ENCODE measurements at places on chromosomes 6 and 20.

DNA sequence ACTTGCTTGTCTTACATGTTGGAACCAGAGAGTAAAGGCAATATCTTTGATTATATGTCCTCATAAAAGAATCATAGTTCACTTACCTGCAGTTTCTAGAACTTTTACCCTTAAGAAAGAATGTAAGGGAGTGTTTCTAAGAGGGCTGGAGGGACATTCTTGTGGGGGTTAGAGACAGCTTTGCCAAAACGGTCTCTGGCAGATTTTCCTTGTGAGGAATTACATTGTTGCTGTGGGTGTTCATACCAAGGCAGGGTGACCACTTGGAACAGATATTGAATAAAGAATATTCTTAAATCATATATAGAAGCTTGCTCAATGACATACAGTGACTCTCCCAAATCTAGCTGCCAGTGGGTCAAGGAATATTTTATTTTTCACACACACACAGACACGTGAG lies 517.6 kb upstream of the SOX4 start:
- DNase-seq: no peak

- DNase-seq: no peak
Measured at GRCh38 chr6:39451831-39452230, 129.3 kb upstream of the KCNK16 start.

DNA sequence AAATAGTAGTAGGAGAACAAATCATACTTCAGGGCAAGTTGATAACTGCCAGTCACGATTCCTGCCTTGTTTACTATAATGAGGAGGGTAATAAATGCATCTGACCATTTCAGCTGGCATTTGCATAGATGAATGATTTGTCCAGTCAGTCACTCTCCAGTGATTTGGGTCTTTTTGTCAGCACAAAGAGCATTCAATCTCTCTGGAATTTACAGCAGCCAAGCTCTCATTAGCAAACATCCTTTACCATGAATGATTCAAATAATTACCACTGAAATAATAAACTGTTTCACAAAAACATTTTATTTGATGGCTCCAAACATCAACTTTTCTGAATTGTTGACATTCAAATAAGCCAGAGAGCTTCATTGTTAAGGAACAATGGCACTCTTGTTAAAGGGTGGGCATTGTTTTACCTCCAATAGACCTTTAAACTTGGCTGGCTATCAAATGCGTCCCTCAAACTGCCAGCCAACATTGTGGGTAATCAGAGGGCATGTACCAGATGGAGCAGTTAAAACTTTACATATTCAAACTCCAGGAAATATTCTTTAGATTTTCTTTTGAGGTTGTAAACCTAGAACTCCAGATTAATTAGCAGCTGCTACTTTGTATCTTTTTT lies 30.0 kb upstream of the FBXL4 start:
- DNase-seq: no peak

DNA sequence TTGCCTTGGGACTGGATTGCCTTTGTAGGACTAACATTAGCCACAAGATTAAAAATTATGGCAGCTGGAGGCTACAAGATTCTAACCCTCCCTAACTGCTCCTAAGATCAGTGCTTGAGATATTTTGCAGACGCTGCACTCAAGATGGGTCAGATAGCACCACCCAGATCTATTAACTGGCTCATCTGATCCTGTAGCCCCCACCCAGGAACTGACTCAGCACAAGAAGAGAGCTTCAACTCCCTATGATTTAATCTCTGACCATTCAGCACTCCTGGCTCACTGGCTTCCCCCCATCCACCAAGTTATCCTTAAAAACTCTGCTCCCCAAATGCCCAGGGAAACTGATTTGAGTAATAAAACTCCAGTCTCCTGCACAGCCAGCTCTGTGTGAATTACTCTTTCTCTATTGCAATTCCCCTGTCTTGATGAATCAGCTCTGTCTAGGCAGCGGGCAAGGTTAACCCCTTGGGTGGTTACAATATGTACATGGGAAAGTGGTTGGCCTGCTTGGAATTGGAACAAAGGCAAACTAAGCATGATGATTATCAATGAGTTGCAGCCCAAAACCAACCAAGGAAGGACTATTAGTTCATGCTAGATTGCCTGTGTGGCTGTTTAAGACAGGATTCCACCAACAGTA lies 111.3 kb downstream of the OR2B2 start:
- DNase-seq: no peak

DNA sequence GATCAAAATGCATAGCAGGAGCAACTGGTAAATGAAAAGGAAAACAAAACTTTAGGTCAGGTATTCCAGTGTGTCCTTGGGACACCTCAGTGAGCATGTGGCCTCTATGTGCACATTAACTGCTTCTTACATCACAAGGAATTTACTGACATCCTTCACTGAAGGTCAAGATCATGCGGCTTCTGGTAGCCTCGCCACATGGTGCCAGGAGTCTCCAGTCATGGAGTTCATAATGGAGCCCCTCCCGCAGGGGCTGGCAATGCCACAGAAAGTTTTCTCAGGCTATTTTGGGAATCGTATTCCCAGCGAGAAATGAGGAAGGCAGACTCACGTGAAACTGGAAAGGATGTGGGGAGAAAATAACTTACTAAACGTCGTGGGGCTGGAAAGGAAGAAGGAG lies 19.7 kb upstream of the SLC22A3 start:
- DNase-seq: no peak

GRCh38 chr6:27547157-27548075 lies 74.5 kb upstream of the ZNF184 start:
- DNase-seq: no peak

GRCh38 chr6:55388211-55388610 lies 60.9 kb downstream of the GFRAL start:
- no peak for DNase-seq

DNA sequence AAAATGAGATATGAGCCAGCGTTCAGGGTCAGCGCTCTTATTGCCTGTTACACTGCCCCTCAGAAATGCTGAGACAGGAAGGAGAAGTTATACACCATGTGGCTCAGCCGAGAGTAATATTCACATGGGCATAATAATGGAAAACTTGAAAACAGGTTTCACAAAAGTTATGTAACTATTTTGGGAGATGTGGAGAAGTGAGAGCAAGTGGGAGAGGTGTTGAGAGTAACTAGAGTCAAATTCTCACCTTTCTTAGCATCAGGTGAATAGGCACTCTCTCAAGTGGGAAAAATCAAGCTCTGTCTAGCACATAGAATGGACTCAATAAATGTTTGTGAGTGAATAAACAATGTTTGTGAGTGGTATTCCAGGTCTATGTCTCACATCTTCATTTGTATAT lies 94.5 kb downstream of the TBX18 start:
- DNase-seq: no peak

- DNase-seq: no peak
Measured at GRCh38 chr20:3782597-3782996, 1.3 kb upstream of the SPEF1 start.

GRCh38 chr6:165969184-165969583 lies 198.5 kb downstream of the TBXT start:
- no peak for DNase-seq

DNA sequence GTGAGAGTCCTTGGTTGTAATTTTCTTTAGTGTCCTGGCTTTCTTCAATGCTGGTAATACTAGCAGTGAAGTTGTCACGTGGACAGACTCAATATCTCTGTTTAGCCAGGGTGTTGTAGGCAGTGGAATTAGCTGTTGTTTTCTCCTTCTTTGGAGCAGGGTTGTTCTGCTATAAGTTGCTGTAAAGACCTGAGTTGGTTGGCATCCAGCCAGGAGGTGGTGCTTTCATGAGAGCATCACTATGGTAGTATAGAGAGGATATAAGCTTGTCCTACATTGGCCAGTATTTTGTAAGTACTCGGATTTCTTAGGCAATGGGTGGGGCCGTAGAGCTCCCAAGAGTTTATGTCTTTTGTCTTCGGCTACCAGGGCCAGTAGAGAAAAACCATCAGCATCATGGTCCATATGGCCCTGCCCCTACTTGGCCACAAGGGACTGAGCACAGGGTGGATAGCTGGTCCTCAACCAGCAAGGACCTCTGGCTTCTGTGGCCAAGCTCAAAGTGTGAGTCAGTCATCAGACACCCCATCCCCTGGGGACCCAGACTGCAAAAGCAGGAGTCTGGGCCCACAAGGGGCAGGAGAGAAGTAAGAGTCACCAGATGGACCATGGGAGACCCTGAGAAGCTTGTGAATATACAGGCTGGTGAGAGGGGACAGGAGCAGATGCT lies 127.9 kb upstream of the NXT1 start:
- DNase-seq: no peak

GRCh38 chr6:103036846-103037245 lies 1643.3 kb downstream of the GRIK2 start:
- DNase-seq: no peak

- DNase-seq: no peak
Measured at GRCh38 chr6:143884216-143884900, 20.1 kb downstream of the ZC2HC1B start.

GRCh38 chr6:79232696-79233462 lies 1.6 kb downstream of the HMGN3 start:
- DNase-seq: no peak

GRCh38 chr6:100202417-100203194 lies 208.6 kb upstream of the MCHR2 start:
- DNase-seq: no peak

DNA sequence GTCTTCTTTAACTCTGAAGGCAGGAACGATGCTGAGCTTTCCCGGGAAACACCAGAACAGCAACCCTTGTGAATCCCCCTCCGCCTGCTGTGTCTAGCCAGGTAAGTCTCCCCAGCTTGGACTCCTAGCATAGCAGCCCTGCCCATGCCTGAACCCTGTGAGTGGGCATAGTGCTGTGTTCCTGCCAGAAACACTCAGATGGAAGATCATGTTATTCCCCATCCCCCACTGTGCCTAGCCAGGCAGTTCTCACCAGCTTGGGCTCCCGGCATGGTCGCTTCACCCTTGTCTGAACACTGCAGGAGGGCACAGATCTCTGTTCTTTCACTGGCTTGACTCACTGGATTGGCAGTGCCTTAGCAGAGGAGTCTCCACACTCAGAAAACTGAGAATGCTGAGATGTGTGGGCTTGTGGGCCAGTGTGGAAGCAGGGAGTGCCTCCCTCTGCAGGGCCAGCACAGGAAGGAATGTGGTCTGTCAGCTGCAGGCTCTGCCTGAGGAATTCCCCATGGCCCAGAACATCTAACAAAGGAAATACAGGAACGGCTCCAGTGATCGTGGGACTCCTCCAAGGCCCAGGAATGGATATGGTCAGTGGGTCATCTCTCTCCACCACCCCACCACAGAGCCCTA lies 440.1 kb upstream of the ADGRB3 start:
- DNase-seq: no peak

Data from body of pancreas (tissue), 4 donors.